ENCODE measurements at places on chromosomes 4 and X.

DNA sequence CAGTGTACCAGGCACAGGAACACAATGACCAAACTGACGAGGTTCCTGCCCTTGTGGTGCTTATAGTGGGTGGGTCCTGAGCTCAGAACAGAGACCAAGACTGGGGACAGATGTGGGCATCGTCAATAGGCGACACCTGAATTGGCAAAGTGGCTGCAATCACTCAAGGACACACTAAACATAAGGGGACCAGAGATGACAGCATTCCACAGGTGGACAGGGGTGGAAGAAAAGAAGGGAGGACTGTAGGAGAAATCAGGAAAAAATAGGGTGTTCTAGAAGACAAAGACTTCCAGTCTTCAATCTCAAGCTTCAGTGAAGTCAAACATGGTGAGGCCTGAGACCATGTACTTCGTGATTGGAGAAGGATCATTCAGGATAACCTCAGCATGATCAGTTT lies 5.8 kb downstream of the SH3KBP1 start:
- DNase-seq, result no peak

- no peak for DNase-seq
Measured at GRCh38 chrX:31658360-31658759, 586.5 kb upstream of the FTHL17 start.

GRCh38 chr4:23225564-23225963 lies 532.8 kb downstream of the GBA3 start:
- DNase-seq, result no peak

- no peak for DNase-seq
Measured at GRCh38 chrX:27903960-27904359, 77.3 kb downstream of the DCAF8L1 start.

All from BE2C (cell line).